Esophagus muscularis mucosa (tissue), 4 donors: ENCODE measurements at places on chromosomes 4 and X. TPM values are rescaled to one million over a fixed set of nuclear protein-coding genes. Genes with fewer than 3 reads are reported as not detected.

GPR34 gene
- 3.7 TPM for total RNA-seq

AMBN gene
- not detected for total RNA-seq

MAGEC3 gene
- total RNA-seq, result not detected

UBA1 gene
- total RNA-seq, result 218 TPM

HTRA3 gene
- 74.6 TPM for total RNA-seq

CD40LG gene
- total RNA-seq, result not detected

TMEM35A gene
- total RNA-seq, result 9.9 TPM

SPANXA1 gene
- total RNA-seq, result not detected

F8A2 gene
- total RNA-seq, result not detected

FAM241A gene
- 5.0 TPM for total RNA-seq

SOWAHB gene
- not detected for total RNA-seq

APLN gene
- total RNA-seq, result 0.99 TPM

AMER1 gene
- 9.6 TPM for total RNA-seq

PSAPL1 gene
- total RNA-seq, result not detected

FABP2 gene
- total RNA-seq, result not detected

GYPA gene
- total RNA-seq, result not detected

TCEAL7 gene
- 12.9 TPM for total RNA-seq

FAM47E gene
- 2.2 TPM for total RNA-seq

FGF13 gene
- 8.3 TPM for total RNA-seq

TEX13C gene
- not detected for total RNA-seq

TLL1 gene
- total RNA-seq, result 8.9 TPM

RAB41 gene
- not detected for total RNA-seq

CXCL3 gene
- total RNA-seq, result 2.2 TPM

SLITRK4 gene
- 0.52 TPM for total RNA-seq

PRDM8 gene
- total RNA-seq, result 24.4 TPM

SSX2 gene
- not detected for total RNA-seq

QRFPR gene
- not detected for total RNA-seq

ARHGEF38 gene
- total RNA-seq, result 0.29 TPM

NXF2 gene
- total RNA-seq, result not detected

SERTM2 gene
- not detected for total RNA-seq

SUPT20HL1 gene
- total RNA-seq, result not detected

GJB1 gene
- 0.19 TPM for total RNA-seq

DCAF4L1 gene
- total RNA-seq, result 0.29 TPM

CXorf65 gene
- total RNA-seq, result not detected
